Stimulated activated CD4-positive, alpha-beta T cell treated with anti-CD3 and anti-CD28 coated beads, Interleukin-15, amount 100 ng/mL, for 24 hours (primary cell): ENCODE measurements at places on chromosomes 6 and 20.

- DNase-seq, result no peak
Measured at GRCh38 chr6:32439602-32440214, at the start of gene HLA-DRA. Gene HLA-DRA (plus strand): TSS chr6:32439887. CDS start chr6:32439951, 64 bp downstream.

- no peak for DNase-seq
Measured at GRCh38 chr6:47551670-47552069, 74.1 kb downstream of the CD2AP start.

DNA sequence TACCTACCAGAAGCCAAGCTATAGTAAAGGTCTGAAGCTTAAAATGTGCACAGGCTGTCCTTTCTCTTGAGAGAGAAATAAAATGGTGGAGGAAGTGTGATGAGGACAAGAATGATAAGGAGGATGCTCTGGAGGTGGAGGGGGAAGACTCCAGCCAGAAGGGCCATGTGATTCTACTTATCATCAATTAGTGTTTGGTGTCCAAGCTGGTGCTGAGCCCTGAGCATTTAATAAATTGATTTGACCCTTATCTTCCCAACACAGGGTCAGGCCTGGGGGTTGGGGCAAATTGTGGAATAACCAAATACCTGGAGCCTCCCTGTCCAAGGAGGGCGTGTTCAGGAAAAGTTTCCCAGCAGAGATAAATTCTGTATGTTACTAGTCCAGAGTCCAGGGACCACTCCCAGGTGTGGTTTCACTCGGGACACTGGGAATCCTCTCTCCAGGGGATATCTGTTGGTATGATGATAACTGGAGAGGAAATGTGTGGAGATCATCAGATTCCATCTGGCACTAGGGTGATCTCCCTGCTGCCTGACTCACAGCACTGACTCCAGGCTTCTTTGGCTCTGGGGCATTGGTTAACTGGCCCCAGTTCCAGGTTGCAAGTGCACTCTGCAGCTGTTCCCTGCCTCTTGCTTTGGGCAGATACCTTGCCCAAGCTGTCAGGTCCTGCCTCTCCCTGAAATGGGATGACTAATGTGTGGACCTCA lies 3.8 kb upstream of the MYBL2 start:
- no peak for DNase-seq

DNA sequence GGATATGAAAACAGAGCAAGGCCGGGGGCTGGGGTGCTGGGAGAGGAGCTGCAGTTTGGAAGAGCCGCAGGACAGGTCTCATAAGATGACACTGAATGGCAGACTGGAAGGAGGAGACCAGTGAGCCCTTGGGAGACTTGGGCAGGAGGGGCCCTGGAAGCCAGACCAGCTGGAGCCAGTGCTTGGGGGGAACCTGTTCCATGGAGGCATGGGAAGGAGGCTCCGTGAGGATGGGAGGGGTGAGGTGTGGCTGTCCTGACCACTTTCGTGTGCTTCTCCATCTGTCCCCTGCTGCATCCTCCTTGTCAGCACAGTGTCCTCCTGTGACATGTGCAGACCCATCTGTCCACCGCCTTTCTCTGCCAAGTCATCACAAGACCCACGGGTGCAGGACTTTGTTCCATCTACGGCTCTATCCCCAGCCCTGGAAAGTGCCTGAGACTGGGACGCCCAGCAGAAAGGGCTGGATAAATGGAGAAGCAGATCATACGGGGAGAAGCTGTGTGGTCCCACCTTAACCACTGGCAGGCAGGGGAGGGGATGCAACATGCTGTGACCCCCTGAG lies 84.8 kb upstream of the MPC1 start:
- DNase-seq, result no peak

DNA sequence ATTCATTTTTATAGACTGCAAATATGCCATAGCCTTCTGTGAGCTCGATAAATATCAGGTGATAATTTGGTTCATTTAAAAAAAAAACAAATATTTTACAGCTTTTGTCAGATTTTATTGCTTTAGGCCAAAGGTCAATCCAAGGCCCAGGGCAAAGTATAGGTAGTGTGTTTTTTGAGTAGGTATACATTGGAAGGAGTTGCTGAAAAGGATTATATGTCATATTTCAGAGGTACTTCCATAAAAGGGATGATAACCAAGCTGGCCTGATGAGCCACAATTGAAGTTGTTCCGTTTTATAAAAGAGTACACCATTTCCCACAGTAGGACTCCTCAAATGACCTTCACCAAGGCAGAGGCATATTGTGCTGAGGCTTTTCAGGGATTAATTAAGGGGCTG lies 452.8 kb upstream of the FLRT3 start:
- DNase-seq, result no peak

DNA sequence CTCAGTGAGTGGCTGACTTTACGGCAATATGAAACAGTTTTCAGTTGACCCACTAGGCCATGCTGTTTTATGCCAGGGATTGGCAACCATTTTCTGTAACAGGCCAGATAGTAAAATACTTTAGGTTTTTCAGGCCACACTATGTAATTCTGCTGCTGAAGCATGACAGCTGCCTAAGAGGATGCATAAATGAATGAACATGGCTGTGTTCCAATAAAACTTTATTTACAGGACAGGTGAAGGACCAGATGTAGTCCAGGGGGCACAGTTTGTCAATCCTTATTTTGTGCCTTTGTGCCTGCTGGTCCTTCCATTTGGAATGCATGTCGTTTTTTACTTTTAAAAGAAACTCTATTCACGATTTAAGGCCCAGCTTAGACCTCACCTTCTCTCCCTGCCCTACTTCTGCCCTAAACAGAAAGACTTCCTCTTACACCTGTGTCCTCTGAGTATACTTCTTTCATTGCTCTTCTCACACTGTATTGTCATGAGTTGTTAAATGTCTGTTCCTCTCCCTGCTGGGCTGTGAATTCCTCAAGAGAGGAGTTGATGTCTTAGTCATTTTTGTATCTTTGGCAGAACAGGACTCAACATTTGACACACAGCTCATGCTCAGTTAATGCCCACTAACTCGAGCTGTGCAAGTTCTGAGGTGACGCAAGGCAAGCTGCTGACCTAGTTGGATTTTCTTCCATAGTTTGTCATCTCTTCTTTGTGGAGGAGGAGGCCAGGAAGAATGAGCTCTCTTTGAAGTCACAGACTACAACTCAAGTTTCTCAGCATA lies 90.1 kb upstream of the MAP7 start:
- DNase-seq, result no peak

DNA sequence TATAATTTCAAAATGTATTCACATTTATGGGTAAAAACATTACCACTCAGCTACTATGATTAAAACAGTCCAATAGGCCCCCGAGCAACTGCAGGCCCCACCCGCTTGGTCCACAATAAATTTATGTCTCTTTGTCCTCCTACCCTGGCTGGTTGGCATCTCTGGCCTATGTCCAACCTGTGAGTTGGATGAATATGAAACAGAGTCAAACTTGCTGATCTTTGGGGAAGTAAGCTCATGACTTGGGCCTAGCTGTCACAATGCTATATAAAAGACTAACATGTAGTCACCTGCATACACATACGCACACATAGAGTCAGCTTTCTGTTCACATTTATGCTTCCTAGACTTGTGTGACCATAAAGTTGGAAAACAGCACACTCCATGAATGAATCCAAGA lies 20.5 kb downstream of the MAP7 start:
- no peak for DNase-seq
